ENCODE measurements at places on chromosomes 12 and 14. TPM values are rescaled to one million over a fixed set of nuclear protein-coding genes. Genes with fewer than 3 reads are reported as not detected.

Gene CCDC177
- total RNA-seq: not detected

DNA sequence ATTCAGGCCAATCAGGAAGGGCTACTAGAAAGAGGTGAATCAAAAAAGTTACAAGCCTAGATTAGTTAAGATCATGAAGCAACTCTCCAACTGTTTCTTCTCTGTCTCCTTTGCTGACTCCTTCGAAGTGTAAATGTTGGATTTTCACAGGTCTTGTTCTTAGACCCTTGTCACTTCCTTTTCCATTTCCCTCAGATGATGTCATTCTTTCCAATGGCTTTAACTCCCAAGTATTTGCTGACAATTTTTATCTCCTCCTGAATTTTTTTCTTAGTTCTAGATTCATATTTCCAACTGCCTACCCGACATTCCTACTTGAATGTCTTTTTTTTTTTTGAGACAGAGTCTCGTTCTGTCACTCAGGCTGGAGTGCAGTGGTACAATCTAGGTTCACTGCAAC, 10.8 kb downstream of the GAS2L3 start:
- no peak for DNase-seq

- no peak for DNase-seq
Measured at GRCh38 chr12:49253033-49253623, 11.8 kb upstream of the TUBA1C start.

- DNase-seq: no peak
Measured at GRCh38 chr14:28678887-28679286, 87.7 kb upstream of the FOXG1 start.

DNA sequence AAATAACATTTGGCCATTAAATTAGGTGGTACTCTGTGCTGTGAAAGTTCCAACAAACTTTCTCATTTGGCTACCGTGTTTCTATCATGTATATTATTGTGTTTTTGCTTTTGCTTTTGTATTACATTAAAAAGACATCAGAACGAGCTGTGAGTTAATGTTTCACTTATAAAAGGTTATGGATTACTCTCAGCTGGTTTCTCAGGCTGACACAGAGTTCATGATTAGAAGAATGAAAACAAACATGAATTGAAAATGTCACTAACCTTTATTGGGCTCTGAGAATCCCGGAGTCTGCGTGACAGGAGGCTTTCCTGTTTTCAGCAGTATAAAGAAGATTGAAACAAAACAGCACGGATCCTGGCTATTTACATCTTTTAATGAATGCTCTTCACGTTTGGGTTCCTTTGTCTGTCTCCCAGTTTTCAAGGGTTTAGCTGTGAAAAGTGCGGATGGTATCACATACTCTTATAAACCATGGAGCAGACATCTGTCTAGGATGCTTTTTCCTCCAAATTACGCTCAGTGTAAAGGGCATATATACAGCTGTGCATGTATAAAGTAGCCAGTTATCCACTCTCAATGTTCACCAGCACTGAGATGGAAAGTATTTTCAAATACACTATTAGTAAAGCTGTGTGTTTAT, 153.6 kb downstream of the PTCSC3 start:
- DNase-seq: no peak
